ENCODE measurements at places on chromosomes 1 and 21.

DNA sequence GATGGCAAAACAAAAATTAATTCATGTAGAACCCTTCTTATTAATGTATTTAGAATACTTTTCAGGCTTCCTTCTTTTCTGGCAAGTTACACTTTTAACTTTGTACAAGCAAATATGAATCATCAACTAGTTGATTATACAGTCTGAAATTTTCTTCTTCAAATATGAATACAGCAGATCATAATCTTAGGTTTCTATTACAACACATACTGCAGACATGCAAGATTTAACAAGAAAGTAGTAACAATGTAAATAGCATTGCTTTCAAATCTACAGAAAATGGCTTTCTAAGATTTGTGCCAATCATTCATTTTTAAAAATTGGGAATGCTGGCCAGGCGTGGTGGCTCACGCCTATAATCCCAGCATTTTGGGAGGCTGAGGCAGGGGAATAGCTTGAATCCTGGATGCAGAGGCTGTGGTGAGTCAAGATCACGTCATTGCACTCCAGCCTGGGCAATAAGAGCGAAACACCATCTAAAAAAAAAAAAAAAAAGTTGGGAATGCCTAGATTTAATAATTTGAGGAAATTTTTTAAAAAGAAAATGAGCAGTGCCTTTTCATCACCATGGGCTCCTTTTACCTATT is 68.4 kb upstream of the DPYD start:
- DNase-seq, result no peak

DNA sequence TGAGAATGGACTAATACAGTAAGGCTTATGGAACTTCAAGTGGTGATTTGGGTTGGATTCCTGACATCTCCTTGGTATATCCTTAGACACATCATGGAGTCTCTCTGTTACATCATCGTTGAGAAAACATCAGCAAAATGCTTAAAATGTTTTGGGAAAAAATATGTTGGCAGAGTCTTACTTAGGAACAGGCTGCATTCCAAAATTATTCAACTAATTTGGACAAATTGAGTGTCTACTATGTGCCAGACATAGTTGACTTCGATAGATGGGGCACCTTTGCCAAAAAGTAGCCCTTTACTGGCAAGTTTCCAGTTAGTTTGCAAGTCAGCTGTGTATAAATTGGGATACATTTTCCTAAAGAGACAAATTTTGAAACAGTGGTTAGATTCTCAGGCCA is 253.4 kb upstream of the ST6GALNAC5 start:
- DNase-seq, result no peak

DNA sequence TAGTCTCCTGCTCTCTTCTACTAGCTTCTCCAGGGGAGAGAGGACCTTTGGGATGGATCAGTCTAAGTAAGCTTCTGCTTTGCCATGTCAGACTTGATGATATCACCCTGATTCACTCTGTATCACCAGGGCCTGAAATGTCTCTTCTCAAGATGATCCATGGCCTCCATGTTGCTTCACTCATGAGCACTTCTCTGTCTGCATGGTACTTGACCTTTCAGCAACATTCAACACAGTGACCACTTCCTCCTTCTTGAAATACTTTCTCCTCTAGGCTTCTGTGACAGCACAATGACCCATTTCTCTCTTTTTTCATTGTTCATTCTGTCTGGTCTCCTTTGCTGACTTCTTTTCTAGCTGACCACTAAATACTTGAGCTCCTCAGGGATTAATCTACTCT is 35.3 kb upstream of the NGF start:
- DNase-seq, result no peak

DNA sequence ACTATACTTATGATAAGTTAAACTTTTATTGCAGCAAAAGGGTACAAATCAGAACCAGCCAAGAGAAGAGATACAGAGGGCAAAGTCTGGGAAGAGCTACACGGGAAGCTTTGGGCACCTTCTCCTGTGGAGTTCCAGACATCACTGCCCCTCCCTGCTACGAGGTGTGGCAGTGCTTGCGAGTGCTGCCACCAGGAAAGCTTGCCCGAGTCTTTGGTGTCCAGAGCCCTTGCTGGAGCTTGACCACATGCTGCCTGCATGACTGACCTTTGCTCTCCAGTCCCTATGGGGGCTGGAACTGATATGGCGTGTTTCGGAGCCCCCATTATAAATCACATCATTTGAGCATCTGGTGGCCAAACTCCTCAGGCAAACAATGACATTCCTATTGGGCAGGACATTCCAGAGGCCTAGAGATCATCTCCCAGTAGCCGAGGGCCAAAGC is 23.4 kb downstream of the PLEKHO1 start:
- no peak for DNase-seq

- no peak for DNase-seq
Observed at GRCh38 chr1:3545363-3546047, 65.8 kb downstream of the MEGF6 start.

GRCh38 chr1:8020032-8020431 is 6.1 kb downstream of the ERRFI1 start:
- no peak for DNase-seq

DNA sequence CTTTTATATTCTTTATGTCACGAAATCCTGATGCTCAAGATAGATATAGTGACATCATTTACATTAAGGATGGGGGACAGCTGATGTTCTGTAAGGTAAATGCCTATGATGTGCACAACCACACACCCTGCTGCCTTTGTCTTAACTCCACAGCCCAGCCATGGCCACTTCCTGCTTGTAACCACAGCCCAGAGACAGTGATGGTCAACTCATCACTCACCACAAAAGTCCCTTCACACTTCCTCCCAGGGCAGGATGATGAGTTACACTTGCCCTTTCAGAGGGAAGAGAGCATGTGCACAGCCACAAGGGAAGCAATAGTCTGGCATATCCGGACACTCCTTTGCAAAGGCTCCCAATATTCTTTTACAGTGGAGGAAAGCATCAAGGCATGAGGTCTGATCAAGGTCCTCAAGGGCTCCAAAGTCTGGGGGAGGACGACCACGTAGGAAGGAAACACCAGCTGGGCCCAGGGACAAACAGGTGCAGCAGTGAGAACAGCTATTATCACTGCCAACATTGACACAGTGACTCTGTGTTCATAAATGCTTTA is 53.8 kb downstream of the PLPP3 start:
- no peak for DNase-seq

DNA sequence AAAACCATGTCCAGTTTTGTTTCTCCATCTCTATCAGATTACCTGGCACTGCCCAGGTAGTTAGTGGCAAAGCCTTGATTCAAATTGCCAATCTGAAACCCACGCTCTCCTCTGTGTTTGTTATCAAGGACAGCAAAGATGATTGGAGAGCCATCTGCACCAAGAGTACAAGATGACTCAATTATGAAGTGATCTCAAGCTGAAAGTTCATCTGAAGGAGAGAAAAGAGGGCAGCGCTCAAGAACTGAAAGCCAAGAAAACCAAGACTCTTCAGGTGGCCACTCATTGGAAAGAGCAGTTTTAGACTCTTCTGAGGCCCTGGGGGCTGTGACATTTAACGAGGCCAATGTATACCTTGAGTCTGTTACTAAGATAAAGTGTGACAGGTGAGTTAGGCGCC is 13.8 kb downstream of the RXRG start:
- no peak for DNase-seq

- no peak for DNase-seq
Observed at GRCh38 chr1:245181158-245181517, 26.4 kb downstream of the KIF26B start.

DNA sequence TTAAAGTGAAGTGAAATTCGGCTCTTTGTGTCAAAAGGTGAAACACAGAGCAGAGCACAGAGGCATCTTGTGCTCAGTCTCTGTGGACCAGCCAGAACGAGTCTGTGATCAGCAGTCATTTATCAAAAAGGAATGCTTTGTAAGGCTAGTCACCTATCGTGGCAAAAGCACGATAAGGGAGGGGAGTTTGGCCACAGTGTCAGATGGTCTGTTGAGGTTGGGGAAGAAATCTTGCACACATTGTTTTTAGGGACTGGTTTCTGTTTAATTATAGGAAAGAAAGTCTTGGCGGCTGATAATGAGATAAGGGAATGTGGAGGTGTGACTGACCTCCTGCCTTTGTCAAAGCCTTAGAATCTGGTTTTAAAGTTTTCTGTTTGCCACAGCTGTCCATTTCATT is 58.2 kb upstream of the KIAA1614 start:
- DNase-seq, result no peak

DNA sequence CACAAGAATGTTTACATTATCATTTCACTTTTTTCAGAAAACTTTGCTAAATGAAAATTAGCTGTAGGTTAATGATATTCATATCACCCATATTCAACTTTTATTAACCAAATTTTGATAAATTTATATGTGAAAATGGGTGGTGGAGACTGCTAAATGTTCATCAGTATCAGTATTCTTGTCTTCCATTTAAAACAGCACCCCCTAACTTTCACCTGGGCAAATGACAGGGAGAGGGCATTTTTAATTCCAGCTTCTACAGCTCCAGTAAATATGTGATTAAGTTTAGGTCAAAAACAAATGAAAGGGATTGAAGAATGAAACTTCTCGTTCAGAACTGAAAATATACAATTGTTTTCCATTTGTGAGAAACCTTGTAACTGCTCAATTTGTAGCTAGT is 722.2 kb downstream of the KCNT2 start:
- no peak for DNase-seq

DNA sequence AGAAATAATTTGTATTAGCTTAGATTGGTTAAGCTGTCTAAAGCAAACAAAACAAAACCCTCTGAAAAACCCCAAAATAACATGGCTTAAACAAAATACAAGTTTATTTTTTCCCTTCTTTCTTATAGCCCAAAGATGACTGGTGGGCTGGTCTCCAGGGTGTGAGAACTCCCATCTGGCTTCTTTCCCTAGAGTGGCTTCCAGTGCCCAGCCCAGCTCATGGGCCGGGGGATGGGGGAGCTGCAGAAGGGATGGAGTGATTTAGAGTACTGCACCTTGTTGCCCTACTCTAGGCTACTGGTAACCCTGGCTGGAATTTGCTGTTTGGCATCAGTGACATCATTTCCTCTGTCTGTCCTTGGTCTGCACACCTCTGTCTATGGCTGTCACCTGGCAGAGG is 223.0 kb downstream of the PBX1 start:
- DNase-seq, result no peak

GRCh38 chr1:205452364-205452763 is 3.5 kb downstream of the BLACAT1 start:
- no peak for DNase-seq

GRCh38 chr1:214224611-214225354 is 56.2 kb upstream of the SMYD2 start:
- DNase-seq, result no peak

GRCh38 chr1:98053471-98054366 is 132.9 kb upstream of the DPYD start:
- DNase-seq, result peak; percentile 85

DNA sequence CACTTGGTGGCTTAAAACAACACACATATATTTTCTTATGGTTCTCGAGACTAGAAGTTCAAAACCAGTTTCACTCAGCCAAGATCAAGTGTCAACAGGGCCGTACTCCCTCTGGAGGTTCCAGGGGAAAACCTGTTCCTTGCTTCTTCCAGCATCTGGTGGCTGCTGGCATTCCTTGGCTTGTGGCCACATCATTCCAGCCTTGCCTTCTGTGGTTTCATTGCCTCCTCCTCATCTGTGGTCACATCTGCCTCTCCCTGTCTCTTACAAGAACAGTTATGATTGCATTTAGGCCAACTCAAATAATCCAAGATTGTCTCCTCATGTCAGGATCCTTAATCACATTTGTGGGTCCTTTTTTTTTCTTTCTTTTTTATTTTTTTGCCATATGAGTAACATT is 240.7 kb upstream of the HOOK1 start:
- DNase-seq, result no peak

- DNase-seq, result no peak
Observed at GRCh38 chr1:192700834-192701271, 64.9 kb downstream of the RGS13 start.

- no peak for DNase-seq
Observed at GRCh38 chr1:163744301-163744887, 422.6 kb downstream of the NUF2 start.

- no peak for DNase-seq
Observed at GRCh38 chr1:36888811-36889477, 145.4 kb downstream of the GRIK3 start.

- DNase-seq, result no peak
Observed at GRCh38 chr21:36861595-36862323, 104.7 kb downstream of the HLCS start.

DNA sequence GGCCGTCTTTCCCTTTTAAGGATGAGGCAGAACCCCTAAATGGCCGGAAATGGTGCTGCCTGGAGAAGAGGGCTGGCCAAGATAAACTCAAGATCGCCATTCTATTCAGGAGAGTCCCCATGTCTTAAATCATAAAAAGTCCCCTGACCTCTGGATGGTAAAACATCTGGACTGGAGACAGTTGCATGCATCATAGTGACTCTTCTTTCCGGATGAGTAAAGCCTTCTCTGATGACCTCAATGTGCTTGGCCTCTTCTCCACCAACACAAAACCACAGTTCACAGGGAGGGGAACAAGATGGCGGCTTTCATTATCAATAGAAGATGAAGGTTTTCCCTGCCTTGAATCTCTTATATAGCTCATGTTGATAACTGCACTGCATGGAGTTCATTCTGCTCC is 27.5 kb upstream of the H6PD start:
- no peak for DNase-seq

- no peak for DNase-seq
Observed at GRCh38 chr21:44723177-44724131, 12.1 kb upstream of the TSPEAR start.

GRCh38 chr1:222096883-222097282 is 355.0 kb upstream of the DUSP10 start:
- no peak for DNase-seq

DNA sequence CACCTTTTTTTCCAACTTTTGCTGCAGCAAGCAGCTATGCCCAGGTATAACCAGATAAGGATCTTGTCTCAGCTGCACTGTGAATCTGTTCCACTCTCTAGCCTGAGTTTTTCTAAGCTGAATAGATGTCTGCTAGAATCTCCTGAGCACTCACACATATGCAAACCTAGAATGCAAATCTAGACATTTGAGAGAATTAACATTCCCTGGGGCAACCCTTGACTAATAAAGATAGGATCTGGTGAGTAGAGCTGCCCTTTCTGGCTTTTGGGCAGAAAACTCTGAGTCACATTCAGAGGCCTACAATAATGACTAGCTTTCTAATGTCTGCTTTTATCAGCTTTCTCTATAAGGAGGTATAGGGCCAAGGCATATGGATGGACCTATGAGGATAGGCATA is 61.4 kb upstream of the BARHL2 start:
- DNase-seq, result no peak

GRCh38 chr1:113930499-113931161 is 1.5 kb downstream of the HIPK1 start:
- peak; percentile 77 for DNase-seq

GRCh38 chr21:35943752-35944151 is 116.6 kb downstream of the SETD4 start:
- no peak for DNase-seq

DNA sequence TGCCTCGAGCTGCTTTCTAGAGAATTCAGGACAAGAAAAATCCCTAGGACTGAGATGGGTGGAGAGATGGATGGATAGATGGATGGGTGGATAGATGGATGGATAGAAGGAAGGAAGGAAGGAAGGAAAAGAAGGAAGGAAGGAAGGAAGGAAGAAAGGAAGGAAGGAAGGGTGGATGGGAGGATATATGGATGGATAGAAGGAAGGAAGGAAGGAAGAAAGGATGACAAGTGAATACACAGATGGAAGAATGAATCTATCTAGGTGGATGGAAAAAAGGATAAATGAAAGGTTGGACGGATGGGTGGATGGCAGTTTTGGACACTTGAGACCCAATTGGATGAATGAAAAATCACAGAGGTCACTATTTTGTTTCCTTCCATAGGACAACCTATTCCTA is 120.4 kb upstream of the KAZN start:
- DNase-seq, result no peak

All from activated CD8-positive, alpha-beta memory T cell treated with anti-CD3 and anti-CD28 coated beads, Interleukin-2, amount 50 U/mL, for 48 hours (primary cell).